ENCODE measurements at places on chromosomes 4 and X. TPM values are rescaled to one million over a fixed set of nuclear protein-coding genes. Genes with fewer than 3 reads are reported as not detected.
A peak's percentile ranks its signal among the peaks of the same experiment; 100 is the strongest.

DNA sequence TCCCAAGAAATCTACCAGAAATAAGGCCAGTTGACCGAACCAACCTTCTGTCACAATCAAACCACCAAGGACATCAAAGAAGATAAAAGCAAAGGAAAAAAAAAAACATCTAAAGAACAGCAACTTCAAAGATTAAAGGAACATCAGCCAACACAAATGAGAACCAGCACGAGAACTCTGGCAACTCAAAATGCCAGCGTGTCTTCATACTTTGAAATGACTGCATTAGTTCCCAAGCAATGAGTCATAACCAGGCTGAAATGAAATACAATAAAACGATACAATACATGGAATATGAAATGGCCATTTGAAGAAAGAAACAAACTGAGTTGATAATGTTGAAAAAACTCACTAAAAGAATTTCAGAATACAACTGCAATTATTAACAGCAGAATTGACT lies 611.6 kb upstream of the GRIA3 start:
- no peak for DNase-seq
- no peaks in the 10 kb centered on the region for H3K36me3 ChIP-seq
- H3K4me1 ChIP-seq = no peaks in the 10 kb centered on the region

The ADH4 gene
- total RNA-seq = not detected

- no peaks in the 10 kb centered on the region for H3K27me3 ChIP-seq
- no peak for DNase-seq
- no peaks in the 10 kb centered on the region for H3K36me3 ChIP-seq
Measured at GRCh38 chr4:180418819-180419531, 1824.2 kb upstream of the TENM3 start.

DNA sequence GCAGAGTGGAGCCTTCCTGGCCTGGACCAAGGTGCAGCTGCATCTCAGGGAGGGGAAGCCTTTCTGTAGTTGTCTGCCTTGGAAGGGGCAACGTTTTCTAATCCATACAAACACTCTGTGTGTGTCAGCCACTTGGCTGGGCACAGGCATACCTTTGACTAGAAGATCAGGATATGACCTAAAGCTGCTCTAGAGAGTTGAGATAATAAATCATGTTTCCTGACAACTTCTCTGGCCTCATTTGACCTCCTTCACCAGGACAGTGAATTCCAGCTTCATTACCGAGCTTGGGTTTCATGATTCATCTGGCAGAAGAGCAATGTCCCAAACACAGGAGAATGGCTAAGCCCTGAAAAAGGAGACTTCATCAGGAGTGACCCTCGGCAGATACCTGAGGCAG lies 89.6 kb upstream of the KIT start:
- H3K4me1 ChIP-seq = peaks cover 5% of the 10 kb centered on the region
- no peaks in the 10 kb centered on the region for H3K36me3 ChIP-seq
- H3K27ac ChIP-seq = no peak overlapping the region
- no peaks in the 10 kb centered on the region for H3K27me3 ChIP-seq

DNA sequence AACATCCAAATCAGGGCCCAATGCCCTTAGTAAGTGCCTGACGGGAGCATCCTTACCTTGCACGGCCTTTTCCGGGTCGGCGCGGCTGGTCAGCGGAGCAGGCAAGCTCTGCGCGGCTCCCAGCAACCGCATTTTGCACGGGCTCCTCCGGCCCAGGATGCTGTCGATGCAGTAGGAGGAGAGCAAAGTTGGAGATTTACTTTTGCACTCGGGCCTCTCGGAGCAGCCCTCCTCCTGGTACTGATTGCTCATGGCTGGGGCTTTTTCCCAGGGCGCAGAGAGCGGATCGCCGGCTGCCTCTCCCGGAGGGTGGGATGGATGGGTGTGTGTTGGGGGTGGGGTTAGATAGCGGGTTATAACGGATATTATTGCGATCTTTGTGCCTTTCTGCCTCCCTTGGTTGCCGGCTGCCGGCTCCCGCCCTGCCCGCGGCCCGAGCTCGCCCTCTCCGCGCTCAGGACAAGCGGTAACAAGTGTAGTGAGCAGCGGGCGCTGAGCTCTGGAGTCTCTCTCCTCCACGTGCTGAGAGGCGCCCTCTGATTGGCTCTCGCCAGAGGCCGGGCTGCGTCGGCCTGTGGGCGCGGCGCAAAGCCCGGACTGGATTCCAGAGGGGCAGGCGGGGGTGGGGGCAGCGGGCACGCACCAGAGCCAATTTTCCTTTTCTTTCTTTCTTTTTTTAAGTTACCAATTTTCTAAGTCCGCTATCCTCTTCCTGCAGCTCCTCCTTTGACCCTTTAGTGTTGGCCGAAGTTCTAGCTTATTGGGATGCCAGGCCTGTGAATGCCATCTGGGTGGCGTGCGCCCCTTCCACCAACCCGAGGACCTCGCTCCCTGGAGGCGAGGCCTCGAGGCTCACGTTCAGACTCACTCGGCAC lies at the start of gene ARX:
Gene ARX (minus strand): TSS at position 480 of the 875 bp plus-strand sequence. CDS start 228 bp downstream, at position 252.
- H3K27ac ChIP-seq = no peak within 1 kb of the TSS
- H3K36me3 ChIP-seq = peaks cover 2% of the 10 kb centered on the region
- no peak within 1 kb of the TSS for H3K4me3 ChIP-seq
- peaks cover 6% of the 10 kb centered on the region for H3K4me1 ChIP-seq

The MXRA5 gene
- total RNA-seq = not detected

GRCh38 chr4:114103908-114104307 lies 124.5 kb upstream of the ARSJ start:
- no peak overlapping the region for H3K27ac ChIP-seq
- H3K27me3 ChIP-seq = peaks cover 7% of the 10 kb centered on the region
- no peak for DNase-seq
- no peak overlapping the region for H3K4me3 ChIP-seq
- H3K36me3 ChIP-seq = no peaks in the 10 kb centered on the region

- no peaks in the 10 kb centered on the region for H3K27me3 ChIP-seq
- H3K36me3 ChIP-seq = no peaks in the 10 kb centered on the region
- no peaks in the 10 kb centered on the region for H3K4me1 ChIP-seq
Measured at GRCh38 chr4:43316813-43317212, 424.3 kb downstream of the GRXCR1 start.

The MXD4 gene
- 0.78 TPM for total RNA-seq

The RAB39B gene
- 13.1 TPM for total RNA-seq

DNA sequence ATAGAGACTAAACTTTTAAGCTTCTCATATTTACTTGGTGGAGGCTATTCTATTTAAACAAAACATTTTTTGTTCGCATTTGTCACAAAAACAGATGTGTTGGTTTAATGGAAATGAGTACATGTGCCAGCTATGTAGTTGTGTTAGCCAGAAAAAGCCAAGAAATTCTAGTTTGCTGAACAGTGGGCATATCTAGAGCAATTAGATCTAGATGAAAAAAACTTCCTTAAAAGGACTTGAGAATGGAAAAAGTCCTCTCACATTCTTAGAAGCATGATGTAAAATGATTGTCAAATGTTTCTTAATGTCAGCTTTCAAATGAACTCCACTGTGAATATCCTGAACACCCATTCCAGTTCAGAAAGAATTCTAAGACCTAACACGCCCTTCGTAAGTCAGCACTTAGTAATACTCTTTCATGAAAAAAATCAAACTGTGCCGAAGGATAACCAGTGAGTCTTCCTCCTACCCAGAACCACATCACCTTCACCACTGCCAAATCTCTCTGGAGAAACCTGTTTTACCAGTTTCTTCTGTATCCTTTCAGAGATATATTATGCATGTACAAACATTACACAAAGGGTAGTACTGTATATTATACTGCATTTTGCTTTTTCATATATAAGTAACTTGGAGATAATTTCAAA lies 28.2 kb downstream of the PHKA1 start:
- H3K4me3 ChIP-seq = no peak overlapping the region
- H3K27ac ChIP-seq = no peak overlapping the region
- H3K36me3 ChIP-seq = peaks cover 6% of the 10 kb centered on the region
- H3K4me1 ChIP-seq = peaks cover 2% of the 10 kb centered on the region
- H3K27me3 ChIP-seq = no peaks in the 10 kb centered on the region
- no peak for DNase-seq

- peaks cover 4% of the 10 kb centered on the region for H3K36me3 ChIP-seq
- H3K4me1 ChIP-seq = peaks cover 25% of the 10 kb centered on the region
- no peaks in the 10 kb centered on the region for H3K27me3 ChIP-seq
- H3K4me3 ChIP-seq = peak overlapping the region; percentile 92
Measured at GRCh38 chr4:6716958-6717655, 1.1 kb downstream of the BLOC1S4 start.

DNA sequence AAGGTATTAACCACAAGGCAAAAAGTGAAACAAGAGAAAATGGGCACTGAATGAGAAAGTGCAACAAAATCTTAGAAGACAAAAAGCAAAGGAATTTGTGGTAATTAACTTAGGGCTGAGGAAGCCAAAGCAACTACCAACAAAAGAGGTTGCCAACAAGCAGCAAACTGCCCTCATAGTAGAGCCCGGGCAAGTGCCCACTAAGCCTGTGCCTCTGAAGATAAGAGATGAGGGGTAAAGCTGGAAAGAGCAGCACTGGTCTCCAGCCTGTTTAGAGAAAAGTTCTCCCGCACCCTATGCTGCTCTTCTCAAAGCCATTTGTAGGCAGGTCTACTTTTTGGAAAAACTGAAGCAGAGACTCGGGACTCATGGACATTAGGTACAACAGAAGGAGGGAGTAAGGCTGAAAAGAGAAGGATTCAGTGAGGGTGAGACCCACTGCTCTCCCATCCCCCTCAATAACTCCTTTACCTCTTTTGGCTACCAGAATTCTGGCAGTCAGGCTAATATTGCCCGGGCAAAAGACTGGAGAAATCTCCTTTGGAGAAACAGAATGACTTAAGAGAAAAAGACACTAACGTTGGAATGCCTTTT lies 29.6 kb upstream of the KCNE5 start:
- H3K4me3 ChIP-seq = no peak overlapping the region
- H3K4me1 ChIP-seq = no peaks in the 10 kb centered on the region

The MAGEA2B gene
- total RNA-seq = not detected
